Stimulated activated CD4-positive, alpha-beta T cell treated with anti-CD3 and anti-CD28 coated beads, Interleukin-1b, Interleukin-23, amount 100 ng/mL, for 1 hour (primary cell): ENCODE measurements at places on chromosomes 12 and 14.

DNA sequence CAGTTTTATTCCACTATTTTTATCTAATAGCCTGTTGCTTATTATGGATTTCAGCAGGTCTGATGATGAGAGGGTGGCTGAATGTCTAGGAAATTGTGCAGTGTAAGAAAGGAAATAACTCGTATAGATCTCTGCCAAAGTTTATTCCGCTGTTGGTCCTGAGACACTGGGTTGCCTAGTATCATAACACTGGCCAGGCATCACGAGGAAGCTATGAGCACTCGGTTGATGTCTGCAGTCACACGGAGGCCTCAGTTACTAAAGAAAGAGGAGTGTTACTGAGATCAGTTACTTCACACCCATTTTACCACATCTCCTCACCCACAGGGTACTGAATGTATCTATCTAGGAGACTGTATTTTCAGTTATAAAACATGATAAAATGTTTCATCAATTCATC is 21.9 kb downstream of the BHLHE41 start:
- DNase-seq: no peak

- no peak for DNase-seq
These were observed 337.4 kb upstream of the FKBP4 start for GRCh38 chr12:2457215-2457932.

DNA sequence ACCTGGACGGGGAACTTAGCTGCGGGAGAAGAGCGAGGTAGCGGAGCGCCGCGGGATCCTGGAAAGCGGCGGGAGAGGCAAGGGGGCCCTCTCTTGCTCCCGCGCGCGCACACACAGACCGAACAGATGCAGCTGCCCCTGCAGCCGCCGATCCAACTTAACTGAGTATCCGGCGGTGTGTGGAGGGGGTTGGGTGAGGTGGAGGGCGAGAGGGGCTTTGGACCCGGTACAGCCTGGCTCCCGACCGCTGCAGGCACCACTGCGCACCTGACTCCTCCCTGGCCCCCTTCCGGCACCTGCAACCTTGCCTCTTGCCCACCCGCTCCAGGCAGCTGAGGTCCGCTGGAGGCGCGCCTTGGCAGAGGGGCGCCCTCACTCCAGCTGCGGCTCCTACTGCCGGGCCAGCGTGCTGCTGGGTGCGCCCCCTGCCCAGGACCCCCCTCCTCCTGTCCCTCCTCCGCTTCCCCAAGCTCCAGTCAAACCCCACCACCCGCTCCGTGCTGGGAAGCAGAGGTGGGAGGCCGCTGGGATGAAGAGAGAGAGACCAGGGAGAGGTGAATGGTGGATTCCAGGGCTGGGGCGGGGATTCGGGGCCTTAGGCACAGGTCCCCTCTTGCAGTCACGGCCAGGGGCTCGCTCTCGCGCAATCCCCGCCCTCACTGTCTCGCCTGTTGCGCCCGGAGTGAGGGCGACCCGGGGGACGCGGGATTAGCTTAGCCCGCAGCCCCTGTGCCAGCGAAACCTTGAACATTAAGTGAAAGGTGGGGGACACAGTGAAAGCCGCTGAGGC is 2.6 kb downstream of the DIO3 start:
- DNase-seq: no peak

- no peak for DNase-seq
These were observed 24.8 kb upstream of the VASH1 start for GRCh38 chr14:76736514-76736913.

GRCh38 chr12:27732281-27732680 is 21.6 kb downstream of the MRPS35 start:
- DNase-seq: no peak

DNA sequence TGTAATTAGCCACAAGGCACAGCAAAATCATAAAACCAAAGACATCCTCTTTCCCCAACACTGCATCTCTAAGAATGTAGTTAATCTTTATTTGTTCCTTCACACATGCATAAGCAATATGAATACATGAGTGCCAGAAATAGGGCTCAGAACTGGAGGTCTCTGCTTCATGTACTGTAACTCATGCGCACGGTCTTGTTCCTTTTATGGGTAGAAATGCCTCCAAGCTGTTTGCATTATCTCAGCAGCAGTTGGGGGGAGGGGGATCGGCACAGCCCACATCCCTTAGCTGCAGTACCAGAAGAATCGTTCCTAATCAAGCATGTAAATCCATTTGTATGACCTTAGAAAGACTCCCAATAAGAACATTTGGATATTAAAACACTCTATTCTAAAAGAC is 20.0 kb downstream of the RHOJ start:
- no peak for DNase-seq

DNA sequence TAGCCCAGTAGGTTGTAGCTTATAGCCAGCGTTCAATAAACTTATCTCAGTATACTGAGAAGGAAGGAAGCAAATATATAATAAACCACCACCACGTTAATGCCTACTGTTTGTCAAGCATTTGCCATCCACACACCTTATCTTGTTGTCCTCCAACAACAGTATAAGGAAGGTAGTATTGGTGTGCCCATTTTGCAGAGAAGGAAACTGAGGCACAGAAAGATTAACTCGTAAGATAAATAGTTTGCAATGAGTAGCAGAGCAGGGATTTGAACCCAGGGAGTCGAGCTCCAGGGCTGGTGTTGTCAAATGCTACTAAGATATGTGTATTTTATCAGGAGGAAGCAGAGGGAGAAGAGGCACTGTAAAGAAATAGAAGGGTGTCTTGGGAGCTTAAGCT is 27.8 kb upstream of the FOS start:
- DNase-seq: no peak

DNA sequence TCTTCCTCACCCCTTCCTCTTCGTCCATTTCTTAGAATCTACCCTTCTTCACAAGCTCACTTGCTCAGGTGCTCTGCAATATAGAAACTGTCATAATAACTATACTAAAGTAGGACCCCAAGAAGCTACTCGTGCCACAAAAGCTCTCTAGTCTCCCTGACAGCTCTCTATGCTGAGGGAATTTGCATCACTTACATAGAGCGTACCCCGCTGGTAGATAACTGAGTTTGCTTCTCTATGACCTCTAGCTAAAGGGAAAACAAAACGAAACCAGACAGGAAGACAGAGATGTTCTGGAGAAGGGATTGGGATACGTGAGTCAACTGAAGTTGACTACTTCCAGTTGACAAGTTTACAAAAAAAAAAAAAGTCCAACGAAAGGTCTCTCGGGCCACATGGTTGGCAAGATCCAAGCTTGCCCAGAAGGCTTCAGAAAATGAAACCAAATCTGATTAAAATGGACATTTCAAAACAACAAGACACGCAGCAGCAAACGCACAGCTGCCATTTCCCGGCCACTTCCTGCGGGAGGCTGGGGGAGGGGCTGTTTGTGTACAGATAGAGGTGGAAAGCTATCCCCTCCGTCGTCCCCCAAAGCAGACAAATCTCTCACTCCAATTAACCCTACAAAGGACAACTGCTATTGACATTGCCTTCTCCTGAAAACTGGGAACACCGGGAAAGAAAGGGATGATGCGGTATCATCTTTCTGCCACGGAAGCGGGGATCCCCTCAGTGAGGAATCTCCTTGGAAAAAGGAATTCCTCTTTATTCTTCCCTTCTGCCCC is 1.3 kb downstream of the BAZ2A start:
- no peak for DNase-seq

DNA sequence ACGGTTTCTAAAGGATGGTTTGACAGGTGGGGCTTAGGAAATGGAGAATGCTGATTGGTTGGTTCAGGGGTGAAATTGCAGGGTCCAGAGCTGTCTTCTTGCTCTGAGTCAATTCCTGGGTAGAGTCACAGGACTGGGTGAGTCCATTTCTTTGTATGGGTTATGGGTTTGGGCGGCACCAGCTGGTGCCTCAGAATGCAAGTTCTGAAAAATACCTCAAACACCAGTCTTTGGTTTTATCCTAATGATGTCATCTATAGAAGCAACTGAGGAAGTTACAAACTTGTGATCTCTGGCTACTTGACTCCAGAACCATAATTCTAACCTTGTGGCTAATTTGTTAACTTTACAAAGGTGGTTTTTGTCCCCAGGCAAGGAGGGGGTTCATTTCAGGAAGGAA is 47.6 kb upstream of the EIF5 start:
- DNase-seq: no peak

GRCh38 chr12:21910657-21911056 is 30.6 kb downstream of the ABCC9 start:
- DNase-seq: no peak

- DNase-seq: no peak
These were observed 104.6 kb downstream of the GALC start for GRCh38 chr14:87888136-87888999.

GRCh38 chr12:24488906-24489619 is 459.8 kb downstream of the BCAT1 start:
- no peak for DNase-seq

DNA sequence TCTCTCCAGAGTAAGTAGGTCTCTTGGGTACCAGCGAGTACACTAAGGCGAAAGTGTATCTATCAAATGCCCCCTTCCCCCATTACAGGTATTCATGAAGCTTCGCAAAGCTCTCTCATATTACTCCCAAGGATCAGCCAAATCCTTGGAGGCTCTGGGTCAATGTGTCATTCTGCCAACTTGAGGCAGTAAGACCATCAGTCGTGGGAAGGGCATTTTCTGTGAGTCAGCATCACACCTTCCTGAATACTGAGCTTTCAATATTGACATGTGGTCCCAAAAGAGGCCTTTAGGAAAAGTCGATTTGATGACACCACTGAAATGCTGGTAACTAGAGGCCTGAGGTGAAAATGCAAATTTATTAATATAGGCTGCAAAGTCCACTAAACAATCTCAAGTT is 323.9 kb downstream of the LRIG3 start:
- no peak for DNase-seq

DNA sequence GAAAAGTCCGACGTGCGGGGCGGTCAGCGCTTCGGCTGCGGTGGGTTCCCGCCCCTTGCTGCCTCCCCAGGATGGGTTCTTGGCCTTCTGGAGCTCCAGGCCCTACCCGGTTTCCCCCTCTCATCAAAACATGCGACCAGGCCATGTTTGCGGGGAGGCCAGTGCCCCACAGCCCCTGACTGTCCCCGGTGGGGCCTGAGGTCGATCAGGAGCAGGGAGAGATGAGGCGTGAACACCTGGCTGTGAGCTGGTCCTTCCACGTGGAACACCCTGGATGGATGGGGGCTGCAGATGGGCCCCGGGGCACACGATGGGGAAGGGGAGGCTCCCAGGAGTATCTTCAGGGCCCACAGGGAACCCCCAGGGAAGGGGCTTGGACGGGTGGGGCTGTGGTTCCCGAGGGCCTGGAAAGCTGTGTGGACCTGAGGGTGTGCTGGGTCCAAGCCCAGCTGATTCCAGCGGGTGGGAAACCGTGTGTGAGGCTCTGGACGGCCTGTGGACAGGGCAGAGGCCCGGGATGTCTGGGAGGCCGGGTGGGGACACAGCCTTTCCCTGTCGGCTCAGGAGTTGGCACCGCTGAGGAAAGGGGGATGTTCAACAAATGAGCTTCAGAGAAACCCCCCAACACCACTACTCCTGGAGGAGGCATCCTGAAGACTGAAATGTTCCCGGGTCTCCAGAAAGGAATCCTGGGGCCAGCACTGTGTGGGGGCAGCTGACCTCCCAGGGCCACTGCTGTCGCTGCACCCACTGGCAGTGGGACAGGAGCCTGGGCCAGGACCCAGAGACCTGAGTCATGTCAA is 187.0 kb upstream of the C14orf180 start:
- DNase-seq: no peak

DNA sequence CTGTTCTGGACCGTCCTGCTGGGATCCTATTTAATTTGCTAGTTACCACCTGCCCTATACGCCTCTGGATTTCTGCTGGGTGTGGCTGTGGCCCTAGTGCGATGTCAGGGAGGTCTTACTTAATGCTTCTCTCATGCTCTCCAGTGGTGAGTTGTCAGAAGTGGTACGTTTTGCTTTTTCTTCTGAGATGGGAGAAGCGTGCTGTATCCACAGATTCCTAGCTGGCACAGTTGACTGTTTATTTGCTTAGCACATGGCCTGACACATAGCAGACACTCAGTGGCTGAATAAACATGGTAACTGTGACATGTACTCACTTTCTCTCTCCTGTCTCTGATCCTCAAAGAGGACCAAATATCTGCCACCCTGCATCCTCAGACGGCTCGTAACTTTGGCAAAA is 107.3 kb downstream of the CACNA1C start:
- no peak for DNase-seq

DNA sequence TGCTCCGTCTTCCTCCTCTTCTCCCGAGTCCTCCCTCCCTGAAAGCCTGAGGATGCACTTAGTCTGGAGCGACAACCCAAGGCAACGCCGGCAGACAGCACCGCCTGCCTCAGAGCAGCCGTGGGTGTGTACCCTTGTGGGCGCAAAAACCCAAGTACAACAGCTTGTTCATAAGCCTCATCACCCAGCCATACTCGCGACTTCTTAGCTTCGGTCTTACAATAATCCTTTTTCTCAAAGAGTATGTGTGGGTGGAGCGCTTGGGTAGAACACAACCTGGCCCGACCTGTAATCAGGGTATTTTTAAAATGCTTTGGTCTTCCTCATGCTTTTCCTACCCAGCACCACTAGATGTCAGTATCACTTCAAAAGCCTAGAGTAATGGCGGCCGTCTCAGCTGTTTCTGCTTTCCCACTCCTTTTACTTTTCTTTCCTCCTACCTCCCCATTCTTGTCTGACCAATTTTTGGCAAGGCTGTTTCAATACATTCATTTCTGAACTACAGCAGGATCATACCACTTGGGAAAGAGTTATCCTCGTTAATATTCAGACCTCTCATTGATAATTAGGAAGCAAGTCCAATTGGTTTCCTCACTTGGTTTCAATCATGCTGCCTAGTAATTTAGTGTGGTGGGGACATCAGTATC is 198.9 kb downstream of the EPS8 start:
- DNase-seq: no peak

DNA sequence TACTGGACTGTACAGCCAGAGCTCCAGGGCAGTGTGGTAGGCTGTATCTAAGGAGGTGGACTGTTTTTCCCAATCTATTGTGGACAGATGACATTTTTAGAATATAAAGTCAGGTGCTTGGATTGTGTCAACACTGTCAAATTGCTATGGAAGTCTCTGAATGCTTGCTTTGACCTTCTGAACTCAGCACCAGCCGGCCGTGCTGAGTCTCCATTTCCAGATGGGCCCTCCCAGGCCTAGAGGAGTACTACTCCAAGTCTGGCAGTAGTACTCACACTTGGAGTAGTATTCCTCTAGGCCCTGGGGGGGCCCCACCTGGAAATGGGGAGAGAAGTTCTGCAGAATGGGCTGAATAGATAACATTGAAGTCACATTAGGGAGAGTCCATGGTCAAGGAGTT is 16.2 kb upstream of the KCNK13 start:
- DNase-seq: no peak

GRCh38 chr12:72264548-72265175 is 7.5 kb upstream of the TRHDE start:
- DNase-seq: no peak

DNA sequence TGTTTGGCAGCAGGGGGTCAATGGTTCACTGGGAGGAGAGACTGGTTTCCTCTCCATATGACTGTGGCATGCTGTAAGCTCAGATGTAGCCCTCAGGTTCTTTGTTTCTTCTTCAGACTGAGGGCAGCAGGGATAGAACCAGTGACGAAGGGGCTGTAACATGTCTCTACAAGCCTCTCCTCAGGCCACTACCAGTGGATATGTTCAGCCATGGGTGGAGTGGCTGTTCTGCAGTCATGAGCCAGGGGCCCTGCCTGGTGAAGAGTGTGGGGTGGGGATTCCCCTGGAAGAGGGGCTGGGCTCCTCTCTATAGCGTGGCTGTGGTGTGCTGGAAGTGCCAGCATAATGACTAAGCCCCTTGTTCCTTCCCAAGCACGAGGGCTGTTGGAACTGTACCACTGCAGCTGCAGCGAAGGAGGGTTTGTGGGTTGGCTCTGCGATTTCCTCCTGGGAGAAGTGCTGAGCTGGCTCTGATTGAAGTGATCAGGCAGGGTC is 55.8 kb downstream of the CMAS start:
- DNase-seq: no peak
